ENCODE measurements at places on chromosomes 2 and 18.

DNA sequence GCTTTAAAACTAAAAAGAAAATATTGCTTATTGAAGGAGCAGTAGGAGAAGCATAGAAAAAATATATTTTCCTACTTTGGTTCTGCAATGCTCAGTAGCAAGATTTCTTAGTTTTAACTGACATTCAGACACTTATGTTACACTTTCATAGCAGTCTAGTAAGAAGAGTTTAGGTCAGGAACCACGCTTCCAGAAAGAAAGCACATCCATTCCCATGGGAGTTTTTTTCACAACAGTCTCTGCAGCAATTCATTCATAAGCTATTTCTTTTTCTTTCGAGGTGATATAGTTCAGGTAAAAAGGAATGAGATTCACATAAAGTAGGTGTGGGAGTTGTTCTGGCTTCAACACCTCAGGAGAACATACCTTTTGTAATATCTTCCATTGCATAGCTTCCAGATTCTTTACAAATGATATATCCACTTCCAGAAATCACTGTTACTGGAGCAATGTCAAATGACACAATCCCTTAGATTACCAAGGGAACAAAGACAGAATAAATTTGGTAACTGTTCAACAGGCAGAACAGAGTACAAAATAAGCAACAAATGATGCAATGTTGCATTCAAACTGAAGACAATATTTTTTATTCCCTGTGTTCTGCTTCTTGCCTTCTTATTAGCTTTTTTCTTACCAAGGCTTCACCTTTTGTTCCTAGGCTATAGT, 95.2 kb upstream of the GULP1 start:
- DNase-seq = no peak

GRCh38 chr2:178954049-178954448, 95.9 kb downstream of the CCDC141 start:
- no peak for DNase-seq

- DNase-seq = no peak
These were observed 132.4 kb downstream of the ZNF516 start for GRCh38 chr18:76362676-76363075.

DNA sequence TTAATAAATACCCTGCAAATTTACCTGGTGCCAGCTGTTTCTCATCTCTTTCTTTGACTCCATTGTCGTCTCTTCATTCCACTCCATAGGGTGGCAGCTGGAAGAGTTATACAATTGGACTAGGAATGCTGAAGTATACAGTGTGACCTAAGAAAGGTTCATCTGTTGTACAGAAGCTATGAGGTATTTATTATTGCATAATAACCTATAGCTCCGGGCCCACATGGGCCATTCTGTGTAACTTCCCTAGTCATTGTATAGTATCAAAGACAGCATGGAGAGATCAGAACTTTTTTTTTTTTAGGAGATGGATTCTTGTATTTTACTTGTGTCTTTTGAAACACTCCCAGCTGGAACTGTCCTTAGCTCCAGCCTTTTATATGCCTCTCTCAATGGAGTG, 26.2 kb downstream of the BMP10 start:
- no peak for DNase-seq

GRCh38 chr2:39306626-39307025, 62.9 kb upstream of the CDKL4 start:
- DNase-seq = no peak

DNA sequence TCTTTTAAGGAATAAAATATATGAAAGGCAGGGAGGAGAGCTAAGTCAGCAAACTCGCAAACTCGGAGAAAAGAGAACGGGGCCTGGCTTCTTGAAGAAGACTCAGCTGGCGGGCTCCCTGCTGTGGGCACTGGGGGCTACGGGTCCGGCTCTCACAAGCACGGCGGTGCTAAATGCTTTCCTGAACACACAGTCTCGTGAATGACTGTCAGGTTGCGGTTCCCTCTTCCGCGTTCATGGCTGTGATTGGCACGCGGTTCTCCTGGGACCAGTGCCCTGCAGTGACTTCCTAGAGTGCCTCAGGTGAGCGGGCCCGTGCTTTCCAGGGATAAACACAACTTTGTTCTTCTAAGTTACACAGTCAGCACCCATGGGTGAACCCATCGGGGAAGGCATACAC, 208.4 kb downstream of the HDAC4 start:
- DNase-seq = no peak

DNA sequence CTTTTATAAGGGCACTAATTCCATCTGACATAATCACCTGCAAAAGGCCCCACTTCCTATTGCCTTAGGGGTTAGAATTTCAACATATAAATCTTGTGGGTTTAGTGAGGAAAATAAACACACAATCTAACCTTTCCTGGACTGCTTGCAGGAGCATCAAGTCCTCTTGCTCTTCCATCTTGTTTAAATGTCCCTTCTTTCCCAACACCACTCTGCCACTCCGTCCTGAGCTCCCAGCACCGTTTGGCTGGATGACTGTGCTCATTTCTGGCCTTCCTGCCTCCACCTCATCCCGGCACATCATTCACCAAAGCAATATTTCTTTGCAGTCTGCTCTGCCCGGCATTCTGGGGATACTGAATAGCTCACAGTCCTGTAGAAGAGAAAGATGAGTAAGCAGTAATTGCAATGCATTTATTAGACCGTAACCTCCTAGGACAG, 247.8 kb downstream of the BCL2 start:
- no peak for DNase-seq

DNA sequence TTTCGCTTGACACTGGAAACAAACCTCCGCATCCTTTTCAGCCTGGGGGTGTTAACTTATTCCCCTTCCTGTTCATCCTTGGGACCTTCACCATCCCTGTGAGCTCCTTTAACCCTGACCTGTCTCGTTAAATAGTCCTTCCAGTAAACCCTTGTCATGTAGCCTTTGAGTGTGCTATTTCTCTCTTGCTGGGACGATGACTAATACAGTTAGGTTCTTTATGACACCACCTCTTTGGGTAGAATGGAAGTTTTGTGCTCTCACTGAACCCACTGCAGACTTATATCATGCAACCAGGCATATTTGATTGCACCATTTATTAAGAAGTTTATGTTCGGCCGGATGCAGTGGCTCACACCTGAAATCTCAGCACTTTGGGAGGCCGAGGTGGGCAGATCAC, 40.5 kb upstream of the GAREM1 start:
- DNase-seq = no peak

DNA sequence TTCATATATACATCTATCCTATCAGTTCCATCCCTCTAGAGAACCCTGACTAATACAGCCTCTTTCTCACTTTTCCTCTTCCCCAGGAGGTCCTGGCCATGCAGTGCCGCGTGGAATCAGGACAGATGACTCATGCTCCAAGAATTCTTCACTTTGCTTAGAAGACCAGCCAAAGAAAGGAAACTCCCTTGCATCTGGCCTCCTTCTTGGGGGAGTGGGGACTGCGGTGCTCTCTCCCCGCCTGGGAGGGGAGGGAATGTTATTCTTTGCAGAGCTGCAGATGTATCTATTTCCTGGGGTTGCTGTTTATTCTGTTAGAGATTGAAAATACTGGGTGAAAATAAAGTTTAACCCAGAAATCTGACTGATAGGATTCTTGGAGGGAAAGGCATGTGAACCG, 111.5 kb upstream of the SH3BP4 start:
- no peak for DNase-seq

DNA sequence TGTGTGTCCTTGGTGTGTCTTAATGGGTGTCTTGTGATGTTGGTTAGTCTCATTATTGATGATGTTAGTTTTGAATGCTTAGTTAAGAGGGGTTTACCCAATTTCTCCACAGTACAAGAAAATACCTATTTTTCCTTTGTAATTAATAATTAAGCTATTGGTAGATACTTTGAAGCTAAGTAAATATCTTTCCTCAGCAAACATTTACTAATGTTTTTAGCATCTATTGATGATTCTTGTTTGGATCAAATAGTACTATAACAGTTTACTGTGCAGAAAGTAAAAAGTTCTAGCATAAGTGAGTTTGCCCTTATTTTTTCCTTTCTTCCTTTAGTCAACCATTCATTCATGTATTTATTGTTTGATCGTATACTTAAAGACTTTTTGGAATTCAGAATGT, 19.1 kb downstream of the MAP3K20 start:
- DNase-seq = no peak

DNA sequence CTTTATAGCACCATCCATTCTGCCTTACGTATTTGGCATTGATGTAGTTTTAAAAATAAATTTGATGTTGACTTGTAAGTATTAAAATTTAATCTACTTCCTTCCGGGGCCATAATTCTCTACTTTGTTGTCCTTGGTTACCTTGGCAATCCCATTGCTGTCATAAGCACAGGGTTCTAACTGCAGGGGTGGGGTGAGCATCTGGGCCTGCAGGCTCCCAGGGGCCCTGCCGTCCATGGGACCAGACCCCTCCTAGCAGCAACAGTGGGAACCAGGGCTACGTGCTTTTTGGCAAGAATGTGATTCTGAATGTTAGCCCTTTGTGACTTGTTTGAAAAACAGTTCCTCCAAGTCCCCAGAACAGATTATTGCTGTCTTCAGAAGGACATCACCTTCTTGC, 4.9 kb downstream of the ASAP2 start:
- no peak for DNase-seq

DNA sequence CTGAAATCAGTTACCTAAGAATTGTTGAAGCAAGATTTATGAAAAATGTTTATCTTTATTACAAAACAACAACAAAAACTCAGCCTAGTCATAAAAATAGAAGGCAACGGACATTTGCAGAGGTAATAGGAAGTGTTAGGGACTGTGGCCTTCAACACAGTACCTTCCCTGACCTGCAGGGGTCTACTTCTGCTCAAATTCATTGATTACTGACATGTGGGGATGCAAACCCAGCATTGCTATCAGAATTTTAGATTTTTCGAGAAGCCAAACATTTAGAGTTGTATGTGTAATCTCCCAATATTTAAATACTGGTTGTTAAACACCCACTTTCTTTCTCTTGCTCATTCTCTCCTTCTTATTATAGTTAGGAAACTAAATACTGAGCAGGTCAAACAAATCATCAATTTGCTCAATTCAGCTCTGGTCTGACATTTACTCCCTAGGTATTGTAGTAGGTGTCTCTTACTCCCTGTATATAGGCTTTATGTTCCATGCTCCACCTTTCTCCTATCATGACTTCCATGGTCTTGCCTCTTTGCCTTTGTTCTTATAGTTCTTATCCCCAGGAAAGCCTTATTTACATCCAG, 198.5 kb downstream of the UBE2E3 start:
- no peak for DNase-seq

DNA sequence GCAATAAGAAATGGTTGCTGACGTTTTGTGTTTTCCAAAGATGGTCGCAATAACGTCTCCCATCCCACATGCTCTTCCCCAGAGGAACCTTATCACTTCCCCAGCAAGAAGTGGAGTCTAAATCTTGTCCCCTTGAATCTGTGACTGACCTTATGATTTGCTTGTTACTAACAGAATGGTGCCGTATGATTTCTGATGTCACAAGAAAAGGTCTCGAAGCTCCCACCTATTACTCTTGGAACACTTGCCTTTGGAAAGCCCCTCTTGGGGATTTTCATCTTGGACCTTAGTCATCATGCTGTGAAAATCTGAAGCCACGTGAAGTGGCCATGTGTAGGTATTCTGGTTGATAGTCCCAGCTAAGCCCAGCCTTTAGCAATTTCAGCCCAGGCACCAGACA, 86.2 kb upstream of the GLS start:
- DNase-seq = no peak

GRCh38 chr2:237242091-237242536, 156.4 kb downstream of the COPS8 start:
- no peak for DNase-seq

DNA sequence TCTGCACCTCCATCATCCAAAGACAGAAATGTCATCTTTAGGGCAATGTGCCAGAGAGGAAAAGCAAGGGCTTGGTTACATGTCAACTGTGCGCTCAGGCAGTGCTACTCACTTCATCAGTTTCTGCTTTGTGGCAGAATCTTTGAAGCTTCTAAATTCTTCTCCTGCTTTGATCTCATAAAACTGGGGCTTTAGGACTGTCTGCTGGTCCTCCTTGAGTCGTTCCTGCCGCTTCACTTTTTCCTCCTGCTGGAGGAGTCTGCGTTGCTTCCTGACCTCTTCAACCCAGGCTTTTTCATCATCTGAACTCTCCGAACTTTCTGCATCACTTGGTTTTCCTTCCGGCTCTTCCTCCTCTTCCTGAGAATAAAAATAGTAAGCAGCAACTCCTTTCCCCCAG, 100.8 kb downstream of the NOL10 start:
- no peak for DNase-seq

DNA sequence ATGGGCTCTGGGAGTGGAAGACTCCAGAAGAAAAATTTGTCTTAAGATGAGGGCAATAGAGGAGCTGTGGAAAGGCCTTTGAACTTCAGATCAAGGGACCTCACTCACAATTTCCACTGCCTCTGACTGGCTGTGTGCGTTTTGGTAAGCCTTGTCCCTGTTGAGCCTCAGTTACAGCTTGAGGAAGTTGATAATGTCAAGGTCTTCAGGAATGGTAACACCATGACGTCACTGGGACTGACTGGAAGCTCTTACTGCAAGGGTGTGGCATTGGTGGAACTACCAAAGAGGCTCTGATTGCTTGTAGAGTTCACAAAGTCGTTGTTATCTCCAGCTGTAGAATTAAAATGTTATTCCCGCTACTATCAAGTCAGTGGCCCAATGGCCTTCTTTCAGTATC, 29.2 kb upstream of the CTAGE1 start:
- no peak for DNase-seq

DNA sequence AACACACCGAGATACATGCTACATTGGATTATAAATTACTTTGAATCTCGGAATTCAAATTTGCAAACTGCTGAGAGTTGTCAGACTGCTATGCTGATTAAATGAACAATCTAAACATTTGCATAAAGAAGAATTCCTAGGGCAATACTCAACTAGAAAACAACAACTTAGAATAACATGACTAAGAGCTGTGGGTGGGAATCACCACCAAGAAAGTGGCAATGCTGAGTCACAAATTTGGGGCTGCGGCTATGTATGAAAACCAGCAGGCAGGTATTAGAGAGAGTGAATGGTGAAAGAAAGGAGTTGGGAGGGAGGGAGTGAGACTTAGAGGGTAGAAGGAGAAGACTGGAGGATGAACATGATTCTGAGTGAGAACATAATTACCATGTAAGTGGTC, 559.5 kb downstream of the PIK3C3 start:
- DNase-seq = no peak

GRCh38 chr2:214069254-214069653, 341.6 kb upstream of the VWC2L start:
- DNase-seq = no peak

- DNase-seq = no peak
These were observed 725 bp downstream of the FBXO48 start for GRCh38 chr2:68466361-68466777.

DNA sequence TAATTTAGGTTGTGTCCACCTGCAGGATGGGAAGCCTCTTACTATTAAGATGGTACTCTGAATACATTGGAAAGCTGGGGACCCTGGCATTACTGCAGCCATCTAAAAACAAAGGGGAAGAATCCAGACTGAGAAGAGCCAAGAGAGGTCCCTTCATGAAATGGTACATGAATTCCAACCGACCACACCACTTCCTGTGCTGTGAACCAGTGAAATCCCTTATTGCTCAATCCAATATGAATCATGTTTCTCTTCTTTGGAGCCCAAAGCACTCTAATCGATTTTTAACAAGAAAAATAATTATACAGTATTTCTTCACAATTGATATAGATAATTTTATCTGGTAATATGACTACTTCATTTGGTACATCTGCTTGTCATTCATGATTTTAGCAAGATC, 479.7 kb upstream of the RAB6C start:
- DNase-seq = no peak
